ENCODE measurements at places on chromosomes 6 and 20.

- peak; percentile 97 for DNase-seq
Observed at GRCh38 chr6:37083243-37084138, 78.0 kb downstream of the FGD2 start.

DNA sequence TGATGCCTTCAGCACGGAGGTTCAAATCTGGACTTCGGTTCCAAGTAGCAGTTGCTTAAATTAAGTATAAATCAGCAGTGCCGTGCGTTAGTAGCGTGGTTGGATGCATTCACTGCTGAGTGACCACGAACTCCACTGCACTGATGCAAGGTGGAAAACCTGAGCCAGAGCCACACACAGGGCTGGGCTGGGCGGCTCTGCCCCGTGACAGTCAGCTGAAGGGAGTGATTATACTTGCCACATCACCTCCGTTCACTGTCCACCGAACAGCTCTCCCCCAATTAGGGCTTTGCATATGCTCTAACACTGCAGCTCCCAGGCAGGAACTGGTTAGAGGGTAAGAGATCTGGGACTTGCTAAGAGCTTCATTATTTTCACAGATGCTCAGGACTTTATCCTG lies 22.2 kb downstream of the PPP1R3G start:
- DNase-seq: no peak

- DNase-seq: peak; percentile 72
Observed at GRCh38 chr6:142885182-142885867, 59.7 kb downstream of the HIVEP2 start.

DNA sequence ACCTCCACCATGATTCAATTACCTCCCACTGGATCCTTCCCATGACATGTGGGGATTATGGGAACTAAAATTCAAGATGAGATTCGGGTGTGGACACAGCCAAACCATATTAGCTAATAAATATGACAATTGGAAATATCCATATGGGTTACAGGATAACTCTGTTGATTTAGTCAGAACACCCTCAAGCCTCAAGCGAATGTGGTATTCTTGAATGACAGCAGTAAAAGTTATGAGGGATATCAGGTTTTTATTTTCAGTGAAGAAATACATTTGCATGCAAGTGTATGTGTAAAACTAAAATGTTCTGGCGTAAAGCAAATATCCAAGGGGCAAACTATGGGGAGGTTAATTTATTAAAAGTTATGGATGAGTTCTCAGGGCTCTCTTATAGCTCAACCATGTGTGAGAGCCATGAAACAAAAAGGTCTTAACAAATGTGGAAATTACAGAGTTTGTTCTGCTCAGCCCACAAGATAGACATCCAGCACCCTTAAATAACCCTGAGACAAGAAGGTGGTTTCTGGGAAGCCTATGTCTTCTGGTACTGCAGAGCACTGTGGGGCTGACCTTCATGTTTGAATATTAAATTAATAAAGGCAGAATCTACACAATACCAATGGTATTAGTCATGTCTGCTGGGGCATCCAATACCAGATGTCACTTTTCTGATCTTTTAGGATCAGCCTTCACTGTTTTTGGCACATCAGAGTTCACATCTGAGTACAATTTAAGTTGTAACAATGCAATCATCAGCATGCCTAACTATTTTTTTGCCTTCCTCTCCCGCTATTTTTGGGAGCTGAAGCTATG lies 370.5 kb upstream of the RSPO3 start:
- DNase-seq: no peak

DNA sequence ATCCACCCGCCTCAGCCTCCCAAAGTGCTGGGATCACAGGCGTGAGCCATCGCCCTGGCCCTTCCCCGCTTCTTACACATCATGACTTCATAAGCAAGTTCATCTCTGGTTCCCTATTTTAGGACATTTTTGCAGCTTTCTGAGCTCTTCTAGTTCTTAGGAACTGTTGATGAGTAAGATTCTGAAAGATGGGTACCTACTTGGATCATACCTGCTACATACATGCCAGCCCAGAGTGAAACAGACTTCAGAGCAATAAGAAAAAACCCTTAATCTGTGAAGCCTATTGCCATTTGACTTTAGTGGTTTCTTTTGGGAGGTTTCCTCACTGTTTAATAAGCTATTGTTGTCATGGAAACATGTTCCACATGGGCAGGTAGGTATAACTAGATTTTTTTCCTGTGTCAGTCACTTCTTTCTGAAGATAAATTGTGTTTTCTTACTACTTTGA lies 27.9 kb upstream of the TMEM217 start:
- no peak for DNase-seq

DNA sequence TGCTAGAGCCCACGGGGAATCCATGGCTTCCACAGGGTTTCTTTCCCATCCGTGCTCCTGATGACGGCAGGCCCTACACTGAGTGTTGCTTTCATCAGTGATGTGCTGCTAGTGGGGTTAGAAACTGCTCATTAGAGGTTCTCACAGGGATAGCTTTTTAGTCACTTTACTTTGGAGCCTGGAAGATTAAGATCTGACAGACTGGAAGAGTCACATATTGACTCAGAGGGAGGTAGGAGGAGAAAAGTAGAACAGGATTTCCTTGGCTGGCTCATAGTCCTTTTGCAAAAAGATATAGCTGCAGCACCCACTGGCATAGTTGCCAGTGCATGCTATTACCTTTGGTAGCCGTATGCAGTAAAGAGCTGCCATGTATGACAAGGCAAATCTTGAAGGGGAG lies 890.3 kb downstream of the C6orf118 start:
- DNase-seq: no peak

DNA sequence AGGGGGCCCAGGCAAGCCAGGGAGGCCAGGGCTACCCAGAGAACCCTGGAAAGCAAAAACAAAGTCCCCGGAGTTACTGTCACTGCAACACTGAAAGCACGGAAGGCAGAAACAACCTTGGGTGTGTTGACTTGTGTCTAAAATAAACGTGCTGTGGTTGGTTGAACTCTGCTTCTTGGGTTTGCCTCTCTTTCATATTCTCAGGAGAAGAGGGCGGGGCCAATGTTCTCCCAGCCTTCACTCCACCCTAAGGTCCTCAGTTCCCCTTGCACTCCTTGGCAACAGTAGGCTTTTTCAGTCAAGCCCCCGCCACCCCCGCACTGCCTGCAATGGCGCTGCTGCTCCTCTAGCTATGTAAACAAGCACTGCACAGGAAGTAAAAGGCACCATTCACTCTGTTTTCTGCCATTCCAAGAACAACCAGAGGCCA lies 60.9 kb downstream of the COL9A1 start:
- DNase-seq: no peak

- no peak for DNase-seq
Observed at GRCh38 chr20:57471496-57472372, 53.2 kb downstream of the CTCFL start.

GRCh38 chr6:119830494-119831295 lies 481.1 kb upstream of the MAN1A1 start:
- no peak for DNase-seq

DNA sequence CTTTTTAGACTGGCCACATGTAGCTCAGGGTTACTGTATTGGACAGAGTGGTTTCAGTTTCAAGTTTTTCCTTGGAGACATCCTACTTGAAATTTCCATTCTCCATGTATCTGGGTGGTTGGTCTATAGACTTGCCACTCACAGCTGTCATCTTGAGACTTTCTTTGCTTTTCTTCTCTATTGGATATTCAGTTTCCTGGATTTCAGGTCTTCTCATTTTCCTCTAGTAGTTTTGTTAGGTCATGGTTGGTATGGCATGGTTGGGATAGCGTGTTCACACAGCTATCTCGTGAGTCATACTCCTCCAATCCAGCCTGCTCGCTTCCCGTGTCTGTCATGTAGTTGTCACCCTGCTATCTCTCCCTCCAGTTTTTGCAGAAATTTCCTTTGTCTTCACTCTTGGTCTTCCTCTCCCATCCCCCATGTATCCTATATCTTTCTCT lies 48.3 kb downstream of the PTPN1 start:
- no peak for DNase-seq

DNA sequence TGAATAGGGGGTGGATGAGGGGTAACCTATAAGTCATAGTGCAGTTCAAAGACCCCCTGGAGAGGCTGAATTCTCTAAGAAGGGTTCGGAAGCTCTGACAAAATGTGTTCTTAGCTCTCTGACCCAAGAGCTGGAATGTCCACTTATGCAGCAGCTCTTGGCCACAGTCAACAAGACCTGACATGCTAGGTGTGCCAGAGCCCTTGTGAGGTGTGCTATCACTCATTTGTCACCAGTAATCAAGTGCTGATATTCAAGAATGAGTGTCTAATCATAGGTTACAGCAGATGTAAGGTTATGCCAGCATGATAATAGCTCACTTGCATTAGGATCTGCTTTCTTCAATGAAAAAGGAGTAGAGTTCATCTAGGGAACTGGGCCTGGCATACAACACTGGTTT lies 28.1 kb downstream of the TOMM6 start:
- no peak for DNase-seq

GRCh38 chr20:15406072-15406471 lies 1068.7 kb upstream of the FLRT3 start:
- no peak for DNase-seq

DNA sequence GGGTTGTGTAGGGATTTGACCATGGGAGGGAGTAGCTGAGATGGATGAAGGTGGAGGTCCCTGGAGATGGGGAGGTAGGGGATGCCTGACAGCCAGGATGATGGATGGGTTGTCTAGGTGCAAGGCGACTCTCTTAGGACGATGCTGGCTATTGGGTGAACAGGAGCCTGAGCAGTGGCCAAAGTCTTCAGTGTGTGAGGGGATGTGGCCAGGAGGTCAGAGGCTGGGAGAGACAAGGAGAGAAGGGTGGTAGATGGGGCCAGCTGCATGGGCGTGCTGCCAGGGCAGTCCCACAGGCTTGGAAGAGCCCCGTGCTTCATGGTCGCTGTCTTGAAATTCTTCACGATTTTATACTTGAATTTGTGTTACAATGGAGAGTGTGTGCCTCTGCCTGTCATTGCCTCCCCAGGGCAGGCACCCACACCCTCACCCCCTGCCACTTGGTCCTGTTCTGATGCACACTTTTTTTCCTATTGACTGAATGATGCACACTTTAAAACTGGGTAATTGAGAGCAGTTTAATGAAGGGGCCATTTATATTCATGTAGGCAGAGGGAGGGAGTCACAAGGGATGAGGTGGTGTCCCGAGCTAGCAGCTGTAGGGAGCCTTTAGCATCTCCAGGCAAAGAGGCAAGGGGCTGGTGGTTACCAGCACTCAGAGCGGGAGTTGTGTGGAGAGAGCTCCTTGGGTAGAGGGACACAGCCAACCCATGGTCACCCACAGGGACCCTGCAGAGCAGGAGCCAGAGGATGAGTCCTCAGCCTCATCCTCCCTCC lies 120.7 kb downstream of the DHX35 start:
- no peak for DNase-seq

- DNase-seq: peak; percentile 27
Observed at GRCh38 chr6:30554962-30555815, 1.1 kb downstream of the GNL1 start.

DNA sequence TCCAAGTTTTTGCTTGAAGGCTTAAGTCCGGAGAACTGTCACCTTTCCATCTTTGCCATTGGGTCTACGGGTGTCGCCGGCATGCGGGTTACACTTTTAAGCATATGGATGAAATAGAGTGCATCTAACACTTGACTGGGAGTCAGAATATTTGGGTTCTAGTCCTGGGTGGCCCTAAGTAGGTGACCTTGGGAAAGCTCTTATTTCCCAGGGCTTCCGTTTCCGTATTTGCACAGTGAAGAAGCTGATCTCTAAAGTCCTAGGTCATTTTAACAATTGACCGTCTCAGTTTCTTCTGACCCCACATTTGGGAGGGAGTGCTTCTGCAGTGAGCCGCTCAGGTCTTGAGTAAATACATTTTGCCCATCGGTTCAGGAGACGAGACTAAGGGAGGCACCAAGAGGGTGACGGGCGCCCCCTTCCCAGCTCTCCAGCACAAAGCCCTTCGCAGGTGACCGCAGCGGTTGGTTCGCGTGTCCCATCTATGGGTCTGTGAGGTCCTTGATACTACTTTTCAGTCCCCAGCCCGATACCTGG lies 651 bp upstream of the BLTP3A start:
- DNase-seq: peak; percentile 46

- DNase-seq: no peak
Observed at GRCh38 chr6:113219783-113220182, 637.4 kb upstream of the MARCKS start.

All from suppressor macrophage (primary cell).